Psoas muscle (tissue), 8 donors: ENCODE measurements at places on chromosomes 7 and 10. TPM values are rescaled to one million over a fixed set of nuclear protein-coding genes. Genes with fewer than 3 reads are reported as not detected.

- H3K4me3 ChIP-seq, result no peak overlapping the region
Measured at GRCh38 chr7:1862560-1862959, 192.5 kb downstream of the ELFN1 start.

- no peaks in the 10 kb centered on the region for H3K4me1 ChIP-seq
- no peak overlapping the region for H3K27ac ChIP-seq
- DNase-seq, result no peak
- H3K27me3 ChIP-seq, result no peaks in the 10 kb centered on the region
- no peak overlapping the region for H3K4me3 ChIP-seq
- H3K36me3 ChIP-seq, result no peaks in the 10 kb centered on the region
Measured at GRCh38 chr10:11489591-11489990, 121.9 kb downstream of the USP6NL start.

- no peak overlapping the region for H3K27ac ChIP-seq
- DNase-seq, result no peak
- H3K4me1 ChIP-seq, result no peaks in the 10 kb centered on the region
- H3K36me3 ChIP-seq, result no peaks in the 10 kb centered on the region
Measured at GRCh38 chr7:39816462-39817060, 133.5 kb upstream of the CDK13 start.

GRCh38 chr7:81857385-81857784 lies 87.5 kb upstream of the HGF start:
- H3K27ac ChIP-seq, result no peak overlapping the region
- no peak for DNase-seq
- H3K4me1 ChIP-seq, result no peaks in the 10 kb centered on the region
- H3K36me3 ChIP-seq, result no peaks in the 10 kb centered on the region
- no peak overlapping the region for H3K4me3 ChIP-seq
- H3K27me3 ChIP-seq, result no peaks in the 10 kb centered on the region

DNA sequence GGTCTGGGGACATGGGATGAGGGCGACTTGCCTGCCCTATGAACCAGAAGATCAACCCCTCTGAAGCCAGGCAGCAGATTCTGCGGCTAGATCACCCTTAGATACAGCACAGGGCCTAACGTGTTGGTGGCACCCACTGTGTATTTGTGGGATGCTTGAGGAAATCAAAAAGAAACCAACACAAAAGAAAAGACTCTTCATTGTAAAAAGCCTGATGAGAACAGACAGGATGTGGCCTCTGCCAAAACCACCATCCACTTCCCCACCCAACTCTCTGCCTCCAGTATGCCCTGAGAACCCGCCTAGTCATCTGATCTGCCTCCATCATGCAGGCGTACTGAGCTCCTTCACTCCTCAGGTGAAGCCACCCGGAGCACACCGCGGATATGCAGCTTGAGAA lies 97.2 kb upstream of the INSYN2A start:
- H3K4me3 ChIP-seq, result no peak overlapping the region
- H3K4me1 ChIP-seq, result no peaks in the 10 kb centered on the region
- no peak for DNase-seq
- no peak overlapping the region for H3K27ac ChIP-seq
- H3K36me3 ChIP-seq, result no peaks in the 10 kb centered on the region

DNA sequence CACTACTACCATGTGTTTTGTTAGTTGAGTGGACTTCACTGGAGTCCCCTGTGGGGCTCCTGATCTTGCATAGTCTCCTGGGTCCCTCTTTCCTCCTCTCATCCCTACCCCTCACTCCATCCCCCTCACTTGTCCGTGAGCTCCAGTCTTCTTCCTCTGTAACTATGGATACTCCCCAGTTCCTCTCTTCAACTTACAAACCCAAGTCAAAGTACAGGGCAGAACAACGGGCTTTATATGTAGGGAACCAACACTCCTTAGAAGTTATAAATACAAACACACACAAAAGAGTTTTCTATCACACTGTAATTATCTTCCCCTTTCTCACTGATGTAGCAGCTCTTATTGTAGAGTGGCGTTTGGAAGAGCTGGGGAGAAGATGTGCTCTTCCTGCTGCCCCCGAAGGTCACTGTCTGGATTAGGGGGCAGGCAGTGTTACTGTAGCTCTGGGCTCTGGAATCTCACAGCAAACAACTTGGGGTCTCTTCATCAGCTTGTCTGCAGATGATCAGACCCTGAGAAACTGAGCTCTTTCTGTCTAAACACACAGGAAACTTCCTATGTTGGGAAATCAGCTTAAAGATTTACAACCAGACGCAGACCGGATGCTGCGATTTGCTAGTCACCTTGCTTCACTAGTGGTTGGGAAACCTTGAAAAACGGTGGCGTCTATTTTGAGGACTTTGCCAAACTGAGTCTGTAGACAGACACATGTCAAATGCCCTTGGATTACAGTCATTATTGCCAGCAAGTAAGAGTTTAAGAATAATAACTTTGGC lies 13.6 kb downstream of the SNX10 start:
- no peak for DNase-seq
- H3K4me1 ChIP-seq, result no peaks in the 10 kb centered on the region
- no peaks in the 10 kb centered on the region for H3K27me3 ChIP-seq
- H3K27ac ChIP-seq, result no peak overlapping the region
- H3K4me3 ChIP-seq, result no peak overlapping the region
- no peaks in the 10 kb centered on the region for H3K36me3 ChIP-seq

- no peak for DNase-seq
- H3K27ac ChIP-seq, result no peak overlapping the region
- no peak overlapping the region for H3K4me3 ChIP-seq
- peaks cover 30% of the 10 kb centered on the region for H3K4me1 ChIP-seq
- H3K36me3 ChIP-seq, result no peaks in the 10 kb centered on the region
Measured at GRCh38 chr10:74293686-74294371, 142.8 kb downstream of the ADK start.

- no peaks in the 10 kb centered on the region for H3K36me3 ChIP-seq
- DNase-seq, result no peak
- H3K27ac ChIP-seq, result no peak overlapping the region
- no peaks in the 10 kb centered on the region for H3K27me3 ChIP-seq
Measured at GRCh38 chr10:6033954-6034353, 28.2 kb downstream of the IL2RA start.

DNA sequence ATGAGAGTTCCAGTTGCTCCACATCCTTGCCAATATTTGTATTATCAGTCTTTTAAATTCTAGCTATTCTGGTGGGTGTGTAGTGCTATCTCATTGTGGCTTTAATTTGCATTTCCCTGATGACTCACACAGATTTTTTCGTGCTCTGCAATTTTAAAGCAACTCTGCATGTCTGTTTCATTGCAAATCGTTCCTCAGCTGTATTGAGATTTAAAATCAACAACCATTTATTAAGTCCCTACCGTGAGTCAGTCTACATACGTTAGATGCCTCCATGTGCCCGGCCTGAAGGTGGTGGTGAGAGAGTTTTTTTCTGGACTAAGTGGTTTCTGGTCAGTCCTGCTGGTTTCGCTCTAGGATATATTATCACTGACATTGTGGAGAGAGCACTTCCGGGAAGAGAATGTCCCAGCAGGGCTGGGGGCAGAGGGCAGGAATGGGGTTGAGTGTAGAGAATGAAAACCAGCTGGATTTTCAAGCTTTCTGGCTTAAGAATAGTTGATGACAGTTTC lies 8.4 kb upstream of the HYCC1 start:
- no peak for DNase-seq
- H3K36me3 ChIP-seq, result no peaks in the 10 kb centered on the region
- H3K4me3 ChIP-seq, result no peak overlapping the region
- no peak overlapping the region for H3K27ac ChIP-seq
- no peaks in the 10 kb centered on the region for H3K27me3 ChIP-seq

DNA sequence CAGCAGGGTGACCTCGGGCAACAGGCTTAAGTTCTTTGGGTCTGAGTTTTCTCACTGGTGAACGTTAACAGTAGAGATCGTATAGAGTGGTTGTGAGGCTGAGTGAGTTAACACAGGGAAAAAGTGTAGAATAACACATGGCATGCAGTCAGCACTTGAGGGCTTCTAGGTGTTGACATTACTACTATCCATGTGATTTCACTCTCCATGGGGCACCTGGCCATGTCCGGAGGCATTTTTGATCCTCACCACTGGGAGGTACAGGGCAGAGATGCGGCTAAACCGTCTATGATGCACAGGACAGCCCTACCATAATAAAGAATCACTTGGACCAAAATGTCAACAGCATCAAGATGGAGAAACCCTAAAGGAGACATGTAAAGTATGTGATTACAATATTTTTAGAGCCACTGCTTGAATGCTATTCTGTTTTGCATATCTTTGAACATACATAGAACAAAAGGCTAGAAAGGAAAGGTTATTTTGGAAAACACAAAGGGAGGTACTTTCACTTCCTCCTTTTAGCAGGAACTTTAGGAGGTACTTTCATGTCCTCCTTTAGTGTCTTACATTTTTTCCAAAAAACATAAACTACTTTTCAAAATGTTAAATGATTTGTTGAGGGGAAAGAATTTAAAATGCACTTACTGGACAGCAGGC lies 44.3 kb downstream of the NOD1 start:
- peaks cover 42% of the 10 kb centered on the region for H3K36me3 ChIP-seq
- DNase-seq, result no peak
- peaks cover 15% of the 10 kb centered on the region for H3K4me1 ChIP-seq
- H3K27me3 ChIP-seq, result no peaks in the 10 kb centered on the region
- no peak overlapping the region for H3K27ac ChIP-seq
- no peak overlapping the region for H3K4me3 ChIP-seq

- no peaks in the 10 kb centered on the region for H3K27me3 ChIP-seq
- H3K27ac ChIP-seq, result no peak overlapping the region
- H3K4me3 ChIP-seq, result no peak overlapping the region
- DNase-seq, result no peak
- H3K4me1 ChIP-seq, result no peaks in the 10 kb centered on the region
Measured at GRCh38 chr7:50085344-50085743, 7.7 kb downstream of the ZPBP start.

- H3K4me3 ChIP-seq, result peak overlapping the region; percentile 47
- H3K36me3 ChIP-seq, result peaks cover 38% of the 10 kb centered on the region
- DNase-seq, result peak; percentile 72
- H3K4me1 ChIP-seq, result peaks cover 80% of the 10 kb centered on the region
Measured at GRCh38 chr10:71835671-71836595, 15.1 kb downstream of the PSAP start.

GRCh38 chr7:71739520-71740173 lies 607.7 kb downstream of the GALNT17 start:
- no peaks in the 10 kb centered on the region for H3K4me1 ChIP-seq
- DNase-seq, result no peak
- H3K36me3 ChIP-seq, result no peaks in the 10 kb centered on the region
- H3K4me3 ChIP-seq, result no peak overlapping the region
- H3K27ac ChIP-seq, result no peak overlapping the region

- H3K36me3 ChIP-seq, result no peaks in the 10 kb centered on the region
- H3K27ac ChIP-seq, result no peak overlapping the region
- no peak overlapping the region for H3K4me3 ChIP-seq
- DNase-seq, result no peak
Measured at GRCh38 chr7:84372155-84372621, 177.6 kb upstream of the SEMA3A start.

SRGN gene
- 28.2 TPM for total RNA-seq

SYT15B gene
- total RNA-seq, result 1.5 TPM

MAT1A gene
- total RNA-seq, result not detected

PYROXD2 gene
- total RNA-seq, result 13.2 TPM

CAMK2B gene
- total RNA-seq, result 55.9 TPM

MCM7 gene
- 29.5 TPM for total RNA-seq
